Omental fat pad (tissue), 4 donors: ENCODE measurements at places on chromosomes 6 and 20.

DNA sequence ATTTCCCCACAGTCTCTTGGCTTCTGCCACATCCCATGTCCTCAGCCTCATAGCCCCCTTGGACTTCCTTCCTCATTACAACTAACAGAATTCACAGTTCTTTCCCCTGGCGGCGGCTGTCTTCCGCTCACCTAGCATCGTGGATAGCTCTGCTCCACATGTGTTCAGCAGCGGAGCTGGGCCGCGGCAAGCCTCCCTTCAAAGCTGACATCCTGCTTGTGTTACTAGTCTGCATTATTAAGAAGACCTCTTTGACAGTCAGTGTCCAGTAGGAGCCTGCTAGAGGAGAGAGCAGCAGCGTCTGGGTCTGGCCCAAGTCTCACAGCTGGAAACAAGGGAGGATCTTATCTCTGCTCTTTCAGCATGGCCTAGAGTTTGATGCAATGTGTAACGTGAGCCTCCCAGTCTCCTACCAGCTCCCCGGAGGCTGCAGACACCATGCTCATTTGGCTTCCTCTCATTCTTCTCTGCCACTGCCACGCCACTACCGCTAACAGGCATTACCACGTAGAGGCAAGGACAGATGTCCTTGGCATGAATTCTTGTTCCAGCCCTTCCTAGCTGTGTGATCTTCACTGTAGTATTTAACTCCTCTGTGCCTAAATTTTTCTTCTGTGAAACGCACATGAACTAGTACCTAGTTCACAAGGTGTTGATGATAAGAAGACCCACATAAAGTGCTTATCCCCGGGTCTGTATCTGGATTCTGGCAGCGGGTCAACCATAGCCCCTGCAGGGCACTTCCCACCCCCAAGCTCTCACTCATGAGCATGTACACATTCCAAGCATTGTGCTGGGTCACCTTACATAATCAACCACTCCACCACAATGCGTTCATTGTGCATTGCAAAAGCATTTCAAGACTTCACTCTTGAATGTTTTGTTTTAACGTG, 107.1 kb upstream of the BACH2 start:
- DNase-seq: no peak

GRCh38 chr20:24662752-24663365, 193.4 kb downstream of the SYNDIG1 start:
- no peak for DNase-seq

GRCh38 chr6:64505312-64505711, 869.7 kb downstream of the PHF3 start:
- no peak for DNase-seq

- DNase-seq: no peak
Measured at GRCh38 chr6:135440087-135440792, 57.3 kb downstream of the AHI1 start.

DNA sequence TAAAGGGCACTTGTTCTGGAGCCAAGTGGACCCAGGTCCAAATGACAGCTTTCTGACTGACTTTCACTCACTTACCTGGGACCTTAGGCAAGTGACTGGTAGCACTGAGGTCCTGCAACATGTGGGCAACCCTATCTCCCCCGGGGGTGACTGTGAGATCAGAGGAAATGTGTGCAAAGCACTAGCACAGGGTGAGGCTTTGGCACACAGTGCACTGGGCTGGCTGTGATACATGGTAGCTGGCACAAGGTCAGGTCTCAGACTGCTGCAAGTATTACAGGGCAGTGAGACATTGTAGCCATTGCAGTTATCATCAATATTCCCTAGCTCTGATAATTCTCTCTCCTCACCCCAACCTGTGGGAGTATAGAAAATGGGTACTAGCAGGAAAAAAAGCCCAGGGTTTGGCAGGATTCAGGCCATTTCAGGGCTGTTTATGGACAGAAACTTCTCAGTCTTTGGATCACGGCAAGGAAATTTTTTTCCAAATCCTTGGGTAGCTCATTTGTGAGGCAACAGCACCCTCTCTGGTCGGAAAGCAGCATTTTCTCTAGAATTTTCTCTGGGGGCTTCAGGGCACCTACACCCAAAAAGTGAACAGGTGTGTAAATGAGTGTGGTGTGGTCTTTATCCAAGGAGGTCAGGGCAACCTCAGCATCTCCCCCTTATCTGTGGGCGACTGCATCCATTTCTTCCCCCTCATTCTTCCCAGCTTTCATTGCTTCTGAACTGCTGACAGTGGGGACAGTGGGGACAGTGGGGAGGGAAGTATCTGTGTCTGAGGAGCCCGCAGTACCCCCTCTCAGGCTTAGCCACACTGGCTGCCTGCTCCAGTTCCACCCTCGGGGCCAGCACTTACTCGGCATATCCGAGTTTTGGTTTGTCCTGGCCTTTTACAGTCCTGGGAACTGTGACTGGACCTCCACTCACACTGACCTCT, 148.7 kb upstream of the PHACTR3 start:
- no peak for DNase-seq

DNA sequence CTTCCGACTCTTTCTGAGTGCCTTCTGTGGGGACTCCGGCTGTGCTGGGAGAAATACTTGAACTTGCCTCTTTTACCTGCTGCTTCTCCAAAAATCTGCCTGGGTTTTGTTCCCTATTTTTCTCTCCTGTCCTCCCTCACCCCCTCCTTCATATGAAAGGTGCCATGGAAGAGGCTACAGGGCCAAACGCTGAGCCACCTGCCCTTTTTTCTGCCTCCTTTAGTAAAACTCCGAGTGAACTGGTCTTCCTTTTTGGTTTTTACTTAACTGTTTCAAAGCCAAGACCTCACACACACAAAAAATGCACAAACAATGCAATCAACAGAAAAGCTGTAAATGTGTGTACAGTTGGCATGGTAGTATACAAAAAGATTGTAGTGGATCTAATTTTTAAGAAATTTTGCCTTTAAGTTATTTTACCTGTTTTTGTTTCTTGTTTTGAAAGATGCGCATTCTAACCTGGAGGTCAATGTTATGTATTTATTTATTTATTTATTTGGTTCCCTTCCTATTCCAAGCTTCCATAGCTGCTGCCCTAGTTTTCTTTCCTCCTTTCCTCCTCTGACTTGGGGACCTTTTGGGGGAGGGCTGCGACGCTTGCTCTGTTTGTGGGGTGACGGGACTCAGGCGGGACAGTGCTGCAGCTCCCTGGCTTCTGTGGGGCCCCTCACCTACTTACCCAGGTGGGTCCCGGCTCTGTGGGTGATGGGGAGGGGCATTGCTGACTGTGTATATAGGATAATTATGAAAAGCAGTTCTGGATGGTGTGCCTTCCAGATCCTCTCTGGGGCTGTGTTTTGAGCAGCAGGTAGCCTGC, 4.8 kb downstream of the PIM1 start:
- DNase-seq: no peak

DNA sequence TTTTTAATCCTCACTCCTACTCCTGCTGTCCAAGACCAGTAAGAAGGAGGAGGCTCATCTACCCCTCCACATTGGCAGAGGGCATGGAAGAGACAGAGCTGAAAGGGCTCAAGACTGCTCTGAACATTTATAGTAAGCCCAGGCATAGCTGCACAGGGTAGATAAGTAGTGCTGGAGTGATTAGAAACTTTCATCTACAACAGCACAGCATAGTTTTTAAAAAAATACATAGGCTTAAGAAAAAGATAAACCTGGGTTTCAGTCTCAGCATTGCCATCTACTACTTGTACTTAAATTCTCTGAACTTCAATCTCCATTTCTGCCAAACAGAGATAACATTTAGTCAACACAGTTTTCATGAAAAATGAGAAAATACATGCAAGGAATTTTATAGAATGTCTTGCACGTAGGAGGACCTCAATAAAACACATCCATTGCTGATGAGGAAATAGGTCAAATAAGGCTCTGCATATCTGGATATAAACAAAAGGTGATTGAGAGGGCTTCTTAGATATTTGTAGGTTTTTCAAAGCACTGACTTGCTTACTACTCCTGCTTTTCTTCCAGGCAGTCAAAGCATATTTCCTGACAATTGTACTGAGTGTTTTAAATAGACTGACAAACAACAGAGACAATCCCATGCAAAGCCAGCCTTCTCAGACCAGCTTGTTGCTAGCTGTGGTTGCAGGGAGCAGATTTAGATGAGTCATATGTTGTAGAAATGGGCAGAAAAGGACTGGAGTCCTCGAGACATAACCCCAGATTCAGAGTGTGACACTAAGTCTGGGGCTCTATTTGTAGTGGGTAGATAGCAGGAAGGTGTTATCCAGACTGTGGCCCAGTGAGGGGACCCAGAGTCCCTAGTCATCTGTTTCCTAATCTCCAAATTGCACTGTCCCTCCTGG, 107.4 kb upstream of the TAB2 start:
- DNase-seq: no peak

DNA sequence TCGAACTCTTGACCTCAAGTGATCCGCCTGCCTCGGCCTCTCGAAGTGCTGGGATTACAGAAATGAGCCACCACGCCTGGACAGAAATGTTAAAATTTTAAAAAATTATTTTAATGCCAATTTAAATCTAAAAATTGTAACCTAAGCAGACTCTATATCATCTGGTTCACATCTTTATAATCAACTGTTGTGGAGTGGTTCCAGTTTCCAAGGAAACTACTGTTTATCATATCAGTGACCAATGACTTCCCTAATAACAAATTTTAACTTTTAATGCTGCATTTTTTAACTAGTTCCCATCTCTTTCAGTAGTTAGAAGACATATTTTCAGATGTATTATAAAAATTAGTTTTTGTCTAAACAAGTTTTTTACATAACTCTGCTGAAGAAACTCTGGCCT, 5.2 kb upstream of the BTN3A2 start:
- no peak for DNase-seq

DNA sequence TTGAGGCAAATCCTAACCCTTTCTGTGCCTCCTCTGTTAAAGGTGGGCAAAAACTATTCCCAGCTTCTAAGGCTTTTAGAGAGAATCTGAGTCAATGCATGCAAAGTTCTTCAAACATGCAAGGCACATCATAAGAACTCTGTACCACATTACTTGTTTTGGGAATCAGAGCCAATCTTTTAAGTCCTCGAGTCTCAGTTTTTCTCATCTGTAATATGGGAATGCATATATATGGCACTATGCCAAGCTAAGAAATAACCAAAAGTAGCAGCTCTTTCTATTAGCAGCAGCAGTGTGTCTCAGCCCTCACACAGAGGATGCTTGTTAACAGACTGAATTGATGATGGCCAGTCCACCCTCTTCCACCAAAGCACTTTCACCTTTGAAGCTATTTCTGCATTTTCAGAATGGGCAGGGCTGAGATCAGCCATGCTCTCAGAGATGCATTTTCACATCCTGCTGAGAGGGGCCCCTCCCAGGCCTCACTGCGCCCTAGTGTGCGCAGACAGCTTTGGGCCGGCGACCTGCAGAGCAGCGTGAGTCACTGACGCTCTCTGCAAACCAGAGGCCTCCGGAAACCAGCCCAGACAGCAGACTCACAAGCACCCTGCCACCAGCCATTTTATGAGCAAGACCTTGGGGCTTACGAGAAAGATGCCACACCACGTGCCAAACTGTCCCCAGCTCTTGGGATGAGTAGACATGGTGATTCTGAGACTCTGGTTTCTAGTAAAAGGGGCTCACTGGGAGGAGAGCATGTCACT, 138.0 kb downstream of the NFATC2 start:
- no peak for DNase-seq

DNA sequence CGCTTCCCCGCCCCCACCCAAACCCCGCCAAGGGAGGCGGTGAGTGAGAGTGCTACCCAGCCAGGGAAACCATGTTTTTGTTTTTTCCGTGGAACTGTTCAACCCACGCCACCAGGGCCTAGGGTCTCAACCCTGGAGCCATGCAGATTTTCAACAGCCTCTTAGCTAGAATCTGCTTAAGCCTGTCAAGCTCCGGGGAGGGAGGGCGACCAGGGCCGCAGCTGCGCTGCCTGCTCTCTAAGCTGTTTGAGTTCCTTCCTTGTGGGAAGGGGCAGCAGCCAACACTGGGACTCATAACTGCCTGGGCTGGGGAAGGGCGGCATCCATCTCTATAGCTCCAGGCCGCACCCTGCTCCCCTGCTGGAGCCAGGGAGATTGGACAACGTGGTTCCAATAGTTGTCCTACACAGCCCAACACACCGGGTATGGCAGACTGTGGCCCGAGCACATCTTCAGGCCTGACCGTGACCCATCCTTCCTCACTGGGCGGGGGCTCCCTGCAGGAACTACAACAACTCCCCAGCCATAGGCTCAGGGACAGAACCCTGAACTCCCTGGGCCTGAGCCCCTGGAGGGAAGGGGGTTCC, 1065.7 kb upstream of the MANEA start:
- no peak for DNase-seq

GRCh38 chr6:42217157-42217518, 523 bp downstream of the MRPS10 start:
- no peak for DNase-seq

GRCh38 chr6:167855825-167856425, 29.2 kb downstream of the AFDN start:
- DNase-seq: no peak

GRCh38 chr6:132096996-132097395, 145.8 kb upstream of the CCN2 start:
- no peak for DNase-seq

- no peak for DNase-seq
Measured at GRCh38 chr6:63635215-63635587, 401 bp upstream of the PHF3 start.

DNA sequence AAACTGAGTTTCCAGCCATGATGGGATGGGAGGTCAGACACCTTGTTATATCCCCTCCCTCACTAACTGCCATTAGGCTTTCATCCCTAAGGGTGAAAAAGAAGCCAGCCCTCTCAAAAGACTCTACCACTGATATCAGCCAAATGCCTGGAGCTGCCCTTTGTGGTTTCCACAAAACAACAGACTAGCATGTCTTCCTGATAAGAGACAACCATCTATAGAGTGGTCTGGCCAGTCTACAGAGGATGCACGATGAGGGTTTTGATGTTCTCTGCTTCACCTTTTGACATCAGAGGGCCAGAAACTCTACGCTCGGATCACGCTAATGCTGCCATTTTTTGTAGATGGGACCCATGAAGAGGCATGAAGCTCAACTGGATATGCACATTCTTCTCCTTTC, 61.7 kb upstream of the ARHGAP18 start:
- no peak for DNase-seq

GRCh38 chr20:13105039-13105438, 96.3 kb downstream of the SPTLC3 start:
- no peak for DNase-seq

- no peak for DNase-seq
Measured at GRCh38 chr6:33670971-33671743, 40.3 kb downstream of the UQCC2 start.

GRCh38 chr6:136426627-136427377, 123.4 kb downstream of the MAP7 start:
- no peak for DNase-seq

DNA sequence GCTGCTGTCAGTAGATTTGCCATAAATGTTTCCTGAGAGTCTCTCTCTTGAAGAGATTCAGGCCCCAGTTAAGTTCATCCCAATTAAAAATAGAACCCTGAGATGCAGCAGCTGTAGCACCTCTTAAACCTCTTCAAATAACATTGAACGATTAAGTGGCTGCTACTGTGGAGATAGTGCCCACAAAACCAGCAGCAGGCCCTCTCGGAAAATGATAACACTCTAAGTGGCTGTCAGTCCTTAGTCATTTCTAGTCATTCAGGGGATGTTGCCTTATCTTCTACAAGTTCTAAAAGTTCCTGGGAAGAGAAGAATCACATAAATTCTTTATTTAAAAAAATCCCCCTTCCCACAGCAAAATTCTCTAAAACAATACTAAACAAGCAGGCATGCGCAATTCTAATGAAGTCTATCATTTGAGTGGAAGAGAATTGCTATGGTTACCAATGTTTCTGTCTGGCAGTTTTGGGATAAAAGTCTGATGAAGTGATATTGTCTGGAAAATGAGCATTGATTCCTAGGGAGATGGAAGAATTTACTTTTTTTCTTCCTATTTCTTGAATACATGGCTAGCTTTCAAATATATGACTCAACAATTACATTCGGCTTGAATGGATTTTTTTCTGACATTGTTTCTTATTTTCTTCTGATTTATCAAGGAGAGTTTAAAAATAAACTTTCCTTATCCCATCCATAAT, 131.9 kb downstream of the TRMT11 start:
- no peak for DNase-seq
